GM18507 (cell line): ENCODE measurements at places on chromosomes 4 and X.

DNA sequence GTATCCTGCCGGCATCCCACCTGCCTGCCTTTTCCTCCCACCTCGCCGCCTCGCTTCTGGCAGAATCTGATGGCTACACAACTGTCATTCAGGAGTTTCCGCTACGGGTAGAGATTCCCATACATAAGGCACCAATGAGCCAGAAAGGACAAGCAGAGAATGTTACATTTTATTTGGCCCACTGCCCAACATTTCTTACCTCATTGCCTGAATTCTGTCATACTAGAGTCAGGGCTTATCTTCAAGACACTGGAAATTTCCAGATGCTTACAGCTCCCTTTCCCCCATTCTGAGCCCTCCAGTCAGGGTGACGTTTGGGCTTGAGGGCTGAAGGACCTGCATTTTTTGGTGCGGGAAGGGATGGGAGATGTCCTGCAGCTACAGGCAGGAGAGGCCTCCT is 113.0 kb downstream of the NHS start:
- no peak for DNase-seq

- no peak for DNase-seq
Measured at GRCh38 chr4:21248331-21248730, 548.1 kb downstream of the PACRGL start.

- no peak for DNase-seq
Measured at GRCh38 chr4:76654791-76655190, 219.8 kb downstream of the SHROOM3 start.

- DNase-seq, result no peak
Measured at GRCh38 chrX:111687305-111687704, 6.3 kb downstream of the ALG13 start.

- DNase-seq, result no peak
Measured at GRCh38 chr4:725391-726234, 20.0 kb downstream of the PCGF3 start.

- no peak for DNase-seq
Measured at GRCh38 chr4:8205241-8205707, 6.2 kb downstream of the SH3TC1 start.

GRCh38 chrX:155246748-155247147 is 17.5 kb downstream of the RAB39B start:
- DNase-seq, result no peak

DNA sequence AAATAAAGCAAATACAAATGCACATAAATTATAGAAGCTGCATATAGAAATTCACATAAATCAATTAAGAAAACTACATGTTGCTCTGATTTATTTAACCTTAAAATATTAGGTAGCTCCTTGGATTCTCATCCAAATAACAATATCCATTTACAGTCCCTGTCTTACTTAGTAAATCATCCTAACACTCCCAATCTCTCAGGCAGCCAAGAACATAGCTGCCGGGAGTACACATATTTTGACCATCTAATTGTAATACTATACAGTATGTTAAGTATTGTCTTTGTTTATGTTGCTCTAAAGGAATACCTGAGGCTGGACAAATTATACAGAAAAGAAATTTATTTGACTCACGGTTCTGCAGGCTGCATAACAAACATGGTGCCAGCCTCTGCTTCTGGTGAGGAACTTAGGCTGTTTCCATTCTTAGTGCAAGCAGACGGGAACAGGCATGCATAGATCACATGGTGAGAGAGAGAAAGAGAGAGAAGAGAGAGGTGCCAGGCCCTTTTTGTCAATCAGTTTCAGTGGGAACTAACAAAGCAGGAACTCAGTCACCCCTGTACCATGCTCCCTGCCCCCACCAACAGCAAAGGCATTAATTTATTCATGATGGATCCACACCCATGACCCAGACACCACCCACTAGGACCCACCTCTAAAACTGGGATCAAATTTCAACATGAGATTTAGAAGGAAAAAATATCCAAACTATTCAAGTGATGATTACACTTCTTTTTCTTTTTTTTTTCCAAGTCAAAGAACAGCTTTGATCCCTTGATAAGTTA is 614.8 kb upstream of the TECRL start:
- DNase-seq, result no peak

DNA sequence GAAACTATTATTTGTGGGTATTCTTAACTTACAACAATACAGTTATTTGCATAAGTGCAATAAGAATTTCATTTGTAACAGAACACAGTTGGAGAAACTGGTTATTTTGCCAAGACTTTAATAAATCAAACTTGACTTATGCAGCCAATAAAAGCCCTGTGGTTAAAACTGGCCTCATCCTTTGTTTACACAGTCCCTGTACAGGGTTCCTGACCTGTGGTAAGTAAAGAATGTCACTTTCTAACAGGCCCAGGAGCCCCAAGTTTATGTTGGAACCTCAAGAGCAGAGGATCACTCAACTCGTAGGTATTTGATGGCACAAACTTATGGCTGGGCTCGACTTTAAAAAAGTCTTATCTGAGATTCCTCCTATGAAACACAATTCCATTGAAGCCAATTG is 88.6 kb upstream of the PTCHD1 start:
- no peak for DNase-seq

DNA sequence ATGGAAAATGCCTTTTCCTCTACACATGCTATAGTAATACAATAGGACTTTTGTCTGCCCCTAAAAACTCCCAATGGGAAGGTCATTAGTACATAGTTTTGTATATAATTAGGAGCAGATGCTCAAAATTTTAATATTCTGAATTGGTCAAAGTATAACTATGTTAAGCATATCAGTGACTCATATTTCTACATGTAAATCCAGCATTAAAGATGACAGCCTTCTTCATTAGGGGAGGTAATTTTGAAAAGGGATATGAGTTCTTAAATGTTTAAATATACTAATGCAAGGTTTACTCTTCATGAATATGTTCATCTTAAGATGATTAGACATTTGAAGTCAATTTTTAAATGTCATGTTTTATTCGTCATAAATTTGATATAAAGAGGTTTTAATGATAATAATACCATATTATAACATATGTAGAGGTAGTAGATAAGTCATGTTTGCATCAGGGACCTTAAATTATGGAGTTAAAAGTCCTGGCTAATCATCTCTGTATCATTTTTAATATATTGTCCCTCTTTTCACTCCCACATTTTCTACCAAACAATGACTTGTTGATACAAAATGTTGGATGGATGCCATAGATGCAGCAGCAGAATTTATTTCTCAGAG is 218.8 kb downstream of the STPG2 start:
- no peak for DNase-seq

GRCh38 chr4:125791896-125792295 is 477.1 kb downstream of the FAT4 start:
- DNase-seq, result no peak

DNA sequence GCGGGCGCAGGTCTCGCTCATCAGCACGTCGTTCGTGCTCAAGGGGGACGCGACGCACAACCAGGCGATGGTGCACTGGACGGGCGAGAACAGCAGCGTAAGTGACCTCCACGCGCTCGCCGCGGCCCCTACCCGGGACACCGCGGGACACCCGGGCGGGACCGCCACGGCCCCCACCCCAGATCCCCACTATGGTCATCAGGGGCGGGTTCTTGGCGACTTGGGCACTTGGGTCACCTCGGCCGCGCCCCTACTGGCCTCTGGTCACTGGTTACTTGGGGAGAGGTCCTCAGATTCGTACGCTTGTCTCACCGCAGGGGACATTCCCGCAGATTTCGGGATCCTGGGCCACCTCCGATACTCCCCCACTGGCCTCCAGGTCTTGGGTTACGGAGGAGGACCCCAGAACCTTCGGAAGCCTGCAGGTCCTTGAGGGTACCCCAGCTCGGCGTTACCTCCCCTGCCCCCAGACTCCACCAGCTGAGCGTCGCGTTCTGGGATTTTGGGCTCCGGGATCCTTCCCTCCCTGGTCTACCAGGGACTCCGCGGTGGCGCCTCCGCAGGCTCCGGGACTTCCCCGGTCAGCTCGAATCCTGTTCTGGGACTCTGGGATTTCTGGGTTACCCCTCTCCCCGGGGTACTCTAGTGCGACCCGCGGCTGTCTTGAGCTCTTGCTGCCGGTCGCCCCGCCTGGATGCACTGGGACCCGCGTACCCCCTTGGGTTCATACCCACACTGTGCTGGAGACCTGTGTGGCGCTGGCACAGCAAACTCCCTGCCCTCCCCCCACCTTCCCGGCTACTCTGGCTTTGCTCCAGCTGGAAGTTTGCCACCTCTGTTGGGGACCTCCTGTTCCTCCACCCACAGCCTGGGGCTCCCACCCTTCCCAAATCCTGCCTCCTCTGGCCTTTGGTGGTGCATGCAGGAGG is 956 bp downstream of the SORCS2 start:
- no peak for DNase-seq

DNA sequence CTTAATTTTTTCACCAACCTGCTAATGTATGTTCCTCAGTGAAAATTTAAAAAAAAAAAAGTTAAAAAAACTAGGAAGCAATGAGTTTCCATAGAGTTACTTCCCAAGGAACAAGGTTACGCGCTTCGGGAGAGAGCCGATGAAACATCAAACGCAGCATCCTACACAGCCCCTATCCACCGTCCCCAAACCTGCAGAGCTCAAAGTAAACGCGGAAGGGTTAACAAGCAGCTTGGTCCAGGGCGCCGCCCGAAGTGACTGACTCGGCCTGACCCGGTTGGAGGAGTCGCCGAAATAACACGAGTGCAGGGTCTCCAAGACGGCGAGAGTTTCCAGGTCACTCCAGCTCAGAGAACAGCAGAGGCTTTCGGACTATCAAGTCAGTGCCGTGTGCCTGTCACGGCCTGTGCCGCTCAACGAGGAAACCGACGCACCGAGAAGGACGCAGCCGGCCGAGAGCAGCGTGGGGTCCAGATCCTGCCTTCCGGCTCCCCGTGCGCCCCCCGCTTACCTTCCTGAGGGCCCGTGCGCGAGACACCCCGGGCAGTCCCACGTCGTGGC is 512 bp downstream of the NOP14 start:
- DNase-seq, result no peak
